Stimulated activated CD8-positive, alpha-beta memory T cell treated with anti-CD3 and anti-CD28 coated beads, Interleukin-12 subunit alpha, Interleukin-12 subunit beta, amount 100 ng/mL, for 1 hour (primary cell): ENCODE measurements at places on chromosomes 1 and 21.

- no peak for DNase-seq
These were observed 8.1 kb downstream of the KRTAP10-1 start for GRCh38 chr21:44531606-44532564.

DNA sequence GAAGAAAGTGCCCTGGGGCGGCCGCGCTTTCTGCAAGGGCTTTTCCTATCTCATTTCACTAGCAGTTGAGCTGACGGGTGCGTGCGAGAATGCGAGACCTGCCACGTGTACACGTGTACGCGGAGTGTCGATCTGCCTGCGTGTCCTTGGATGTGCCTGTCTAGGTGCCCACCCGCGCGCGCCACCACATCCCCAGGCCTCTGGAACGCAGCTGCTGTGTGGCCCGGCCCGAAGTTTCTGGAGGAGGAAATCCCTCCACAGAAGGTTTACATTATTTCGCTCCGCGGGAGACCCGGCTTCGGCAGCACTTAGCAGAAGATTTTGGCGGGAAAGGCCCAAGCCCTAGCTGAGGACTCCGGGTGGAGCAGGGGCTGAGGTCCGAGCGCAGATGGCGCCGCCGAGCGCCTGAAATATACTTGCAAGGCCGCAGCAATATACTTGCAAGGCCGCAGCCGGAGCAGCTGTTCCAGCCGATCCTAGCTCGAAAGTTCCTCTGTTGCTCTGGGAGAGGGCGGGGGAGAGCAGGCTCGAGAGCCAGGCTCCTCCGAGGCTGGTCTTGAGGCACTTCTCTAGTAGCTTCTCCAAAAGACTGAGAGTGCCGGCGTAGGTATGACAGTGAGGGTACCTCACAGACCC, 3.9 kb downstream of the TBX15 start:
- no peak for DNase-seq

DNA sequence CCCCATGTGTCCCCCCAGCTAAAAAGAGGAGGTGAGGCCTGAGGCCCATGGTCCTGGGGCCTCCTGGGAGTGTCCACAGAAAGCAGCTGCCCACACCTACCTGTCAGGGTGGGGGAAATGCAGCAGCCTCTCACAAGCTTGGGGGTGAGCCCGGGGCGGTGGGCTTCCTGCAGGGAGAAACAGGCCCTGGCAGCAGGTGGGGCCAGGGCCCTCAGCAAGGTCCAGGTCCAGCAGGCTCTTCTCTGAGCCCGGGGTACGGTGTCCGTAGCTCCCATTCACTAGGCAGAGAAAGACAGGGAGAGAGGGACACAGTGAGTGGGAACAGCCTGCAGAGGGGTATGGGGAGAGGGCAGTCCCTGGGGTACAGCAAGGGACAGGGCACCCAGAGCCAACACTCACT, 139.0 kb downstream of the GLIS1 start:
- no peak for DNase-seq

DNA sequence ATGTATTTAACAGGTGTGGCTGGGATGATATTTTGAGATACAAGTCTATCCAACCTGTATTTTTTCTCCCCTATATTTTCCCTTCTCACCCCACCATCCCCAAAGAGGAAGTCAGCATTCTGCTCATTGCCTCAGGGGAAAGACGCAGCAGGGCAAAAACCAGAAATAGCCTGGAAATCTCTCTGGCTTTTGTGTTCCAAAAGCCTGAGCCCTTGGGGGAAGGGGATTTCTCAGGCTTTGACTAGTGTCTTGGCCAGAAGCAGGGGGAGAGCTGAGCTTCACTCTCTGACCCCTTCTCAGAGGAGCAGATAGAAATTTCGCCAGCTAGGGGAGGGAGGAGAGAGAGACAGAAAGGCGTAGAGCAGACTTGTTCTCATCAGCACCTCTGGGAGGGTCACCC, 244.7 kb downstream of the RRAGC start:
- DNase-seq, result no peak

- DNase-seq, result no peak
These were observed at the start of gene CROCC for GRCh38 chr1:16921391-16922185. Gene CROCC, plus strand, starts transcription at chr1:16921931. Its CDS starts 88 bp downstream, at chr1:16922019.

- no peak for DNase-seq
These were observed 37.2 kb downstream of the KCNJ6 start for GRCh38 chr21:37878946-37879660.

DNA sequence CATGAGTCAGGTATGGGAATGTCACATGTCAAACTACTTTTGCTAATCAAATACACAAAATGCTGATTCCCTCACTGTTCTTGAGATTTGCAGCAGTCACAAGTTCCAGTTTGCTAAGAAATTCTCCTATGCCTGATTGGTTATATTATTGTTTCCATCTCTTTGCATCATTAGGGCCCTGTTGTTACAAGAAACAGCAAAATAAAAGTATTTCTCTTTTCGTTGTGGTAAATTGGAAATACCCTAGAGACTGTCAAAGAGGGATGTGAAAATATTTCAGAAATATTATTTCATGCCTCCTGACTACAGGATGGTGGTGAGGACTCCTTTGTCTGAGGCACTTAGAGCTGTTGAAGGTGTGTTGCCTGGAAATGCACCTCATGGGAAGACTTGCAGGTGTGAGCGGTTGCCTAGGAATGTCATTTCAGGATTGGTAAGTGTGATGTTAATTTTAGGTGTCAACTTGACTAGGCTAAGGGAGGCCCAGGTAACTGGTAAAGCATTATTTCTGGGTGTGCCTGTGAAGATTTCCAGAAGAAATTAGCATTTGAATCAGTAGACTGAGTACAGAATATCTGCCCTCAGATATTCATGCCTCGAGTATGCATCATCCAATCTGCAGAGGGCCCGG, 117.4 kb downstream of the ROR1 start:
- no peak for DNase-seq

- no peak for DNase-seq
These were observed 36.0 kb downstream of the OVAAL start for GRCh38 chr1:180594723-180595122.

- DNase-seq, result no peak
These were observed 25.4 kb upstream of the TCEA3 start for GRCh38 chr1:23449958-23450357.

GRCh38 chr1:165456861-165457260, 11.9 kb upstream of the RXRG start:
- DNase-seq, result no peak

- no peak for DNase-seq
These were observed 297.0 kb upstream of the SNX7 start for GRCh38 chr1:98364544-98364943.

DNA sequence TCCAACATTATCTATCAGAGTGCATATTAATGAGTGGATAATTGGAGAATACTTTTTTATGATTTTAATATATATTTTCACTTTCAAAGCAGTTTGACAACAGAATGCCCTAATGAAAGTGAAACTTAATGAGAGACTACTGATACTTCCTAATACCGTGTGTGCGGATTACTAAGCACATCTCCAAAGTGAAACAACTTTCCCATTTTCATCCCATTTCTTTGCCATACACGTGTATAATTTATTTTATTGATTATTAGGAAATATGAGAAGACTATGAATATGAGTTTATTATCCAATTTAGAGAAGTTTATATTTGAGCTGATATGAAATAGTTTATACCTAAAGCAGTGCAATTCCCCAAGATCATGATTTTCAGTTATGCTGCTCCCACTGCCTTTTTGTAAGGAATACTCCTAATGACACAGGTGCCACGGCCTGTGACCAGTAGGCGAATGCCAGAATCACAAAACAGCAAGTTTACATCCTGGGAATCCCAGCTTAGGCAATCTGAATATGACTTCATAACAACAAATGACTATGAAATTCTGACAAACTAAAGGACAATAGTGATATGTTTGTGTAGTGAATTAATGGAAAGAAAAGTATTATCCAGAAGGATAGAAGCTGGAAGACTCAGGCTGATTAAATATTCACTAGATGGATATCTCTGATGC, 202.9 kb downstream of the NCAM2 start:
- no peak for DNase-seq

DNA sequence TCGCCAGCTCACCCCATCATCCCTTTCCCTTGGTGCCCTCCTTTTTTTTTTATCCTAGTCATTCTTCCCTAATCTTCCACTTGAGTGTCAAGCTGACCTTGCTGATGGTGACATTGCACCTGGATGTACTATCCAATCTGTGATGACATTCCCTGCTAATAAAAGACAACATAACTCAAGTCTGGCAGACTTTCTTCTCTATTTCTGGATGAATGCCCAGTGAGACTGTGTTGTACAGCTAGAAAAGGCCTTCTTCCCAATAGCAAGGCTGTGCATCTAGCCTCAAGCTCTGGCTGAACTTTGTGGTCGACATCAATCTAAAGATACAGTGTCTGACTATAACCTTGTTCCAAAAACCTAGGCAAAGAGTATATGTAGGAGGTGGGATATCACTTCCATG, 6.4 kb downstream of the IL24 start:
- no peak for DNase-seq

DNA sequence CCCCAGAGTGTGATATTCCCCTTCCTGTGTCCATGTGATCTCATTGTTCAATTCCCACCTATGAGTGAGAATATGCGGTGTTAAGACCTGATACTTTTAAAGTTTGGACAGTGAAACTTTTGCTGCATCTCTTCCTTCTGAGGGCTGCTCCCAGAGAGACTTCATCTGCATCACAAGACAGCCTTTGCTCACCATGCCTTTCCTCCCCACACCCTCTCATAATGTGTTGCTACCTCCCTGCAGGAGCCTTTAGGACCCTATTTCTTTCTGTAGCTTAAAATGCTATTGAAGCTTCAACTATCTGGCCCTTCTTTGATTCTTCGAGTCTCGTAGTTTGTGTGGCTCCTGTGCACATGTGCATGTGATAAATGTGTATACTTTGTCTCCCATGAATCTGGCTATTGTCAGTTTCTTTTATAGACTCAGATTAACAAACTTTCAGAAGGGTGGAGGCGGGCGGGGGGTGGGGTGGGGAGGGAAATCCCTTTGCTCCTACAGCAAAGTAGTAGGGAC, 23.7 kb downstream of the LEPR start:
- no peak for DNase-seq

GRCh38 chr1:36553591-36554322, 71.0 kb upstream of the CSF3R start:
- peak; percentile 38 for DNase-seq

DNA sequence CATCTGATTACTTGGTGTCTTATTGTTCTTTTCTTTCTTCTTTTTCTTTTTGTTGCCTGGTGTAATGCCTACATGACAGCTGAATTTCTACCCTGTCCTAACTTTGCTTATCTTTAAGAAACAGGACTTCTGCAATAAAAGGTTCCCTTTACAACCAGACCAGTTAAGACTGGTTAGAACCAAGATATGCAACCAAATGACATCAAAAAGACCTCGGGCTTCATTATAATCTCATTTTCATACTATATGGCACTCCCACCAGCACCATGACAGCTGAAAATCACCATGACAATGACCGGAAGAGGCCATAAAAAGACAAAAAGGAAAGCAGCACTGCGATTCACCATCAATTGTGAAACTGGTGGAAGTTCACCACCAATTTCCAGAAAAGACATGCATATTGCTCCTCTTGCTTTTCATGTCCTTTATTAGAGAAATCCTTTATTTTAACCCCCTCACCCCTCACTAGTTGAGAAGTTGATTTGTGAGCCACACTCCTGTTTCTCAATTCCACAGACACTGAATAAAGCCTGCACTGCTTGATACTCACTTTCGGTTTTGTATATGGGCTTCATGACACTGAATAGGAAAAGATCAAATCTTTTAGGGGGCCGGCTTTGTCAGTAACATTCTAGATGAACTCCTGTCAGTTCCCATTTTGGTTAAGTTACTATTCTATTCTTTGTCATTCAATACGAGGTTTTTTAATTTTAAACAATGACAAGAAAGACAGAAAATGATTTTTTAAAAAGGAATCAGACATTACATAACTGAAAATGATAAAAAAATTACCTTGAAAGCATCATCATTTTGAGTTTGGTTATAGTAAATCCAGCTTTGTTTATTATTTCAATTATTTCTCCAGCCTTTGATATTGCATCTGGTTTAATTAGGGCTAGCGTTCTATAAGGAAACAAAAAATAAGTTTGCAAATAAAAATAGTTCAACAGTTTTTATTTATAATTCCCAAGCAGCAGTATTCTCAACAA, 58.1 kb downstream of the NME7 start:
- no peak for DNase-seq

DNA sequence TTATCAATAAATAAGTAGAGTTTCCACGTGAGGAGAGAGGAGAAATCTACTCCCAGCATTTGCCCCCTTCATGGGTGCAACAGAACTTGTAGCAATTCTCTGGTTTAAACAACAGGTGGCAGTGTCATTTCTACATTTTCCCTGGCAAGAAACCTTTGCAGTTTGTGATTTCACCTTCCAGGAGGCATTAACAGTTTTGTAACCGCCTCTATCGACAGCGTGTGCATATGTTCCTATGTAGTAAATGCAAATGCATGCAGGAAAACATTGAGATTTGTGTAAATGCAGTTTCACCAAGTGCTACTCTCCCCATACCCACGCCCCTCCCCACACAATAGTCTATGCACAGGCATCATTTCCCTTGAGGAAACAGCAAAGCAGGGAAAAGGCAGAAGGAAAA, 494.7 kb downstream of the SMYD3 start:
- no peak for DNase-seq

- no peak for DNase-seq
These were observed 27.7 kb upstream of the IL19 start for GRCh38 chr1:206742719-206743383.

DNA sequence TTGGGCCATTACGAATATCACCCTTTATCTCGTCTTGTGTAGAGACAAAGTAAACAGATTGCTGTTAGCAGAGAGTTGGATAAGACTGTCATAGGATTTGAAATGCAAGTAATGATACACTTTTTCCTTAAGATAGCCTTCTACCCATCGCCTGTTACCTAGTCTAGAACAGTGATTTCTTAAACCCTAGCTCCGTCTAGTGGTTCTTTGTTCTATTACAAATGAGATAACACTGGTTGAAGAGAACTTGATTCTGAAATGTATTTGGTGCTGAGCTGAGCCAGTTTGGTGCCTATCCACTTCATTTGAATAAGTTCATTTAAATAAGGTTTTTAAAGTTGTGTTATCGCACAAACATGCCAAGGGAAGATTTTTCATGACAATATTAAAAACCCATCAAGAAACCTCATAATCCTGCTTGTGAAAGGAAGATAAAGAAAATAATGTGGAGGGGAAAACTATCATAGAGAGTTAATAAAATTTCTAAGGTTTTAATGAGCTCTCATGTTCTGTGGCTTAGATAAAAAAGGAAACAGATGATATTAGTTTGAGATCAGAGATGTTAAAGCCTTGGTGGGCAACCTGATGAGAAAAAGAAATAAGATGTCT, 1.5 kb upstream of the KCNH1 start:
- no peak for DNase-seq

DNA sequence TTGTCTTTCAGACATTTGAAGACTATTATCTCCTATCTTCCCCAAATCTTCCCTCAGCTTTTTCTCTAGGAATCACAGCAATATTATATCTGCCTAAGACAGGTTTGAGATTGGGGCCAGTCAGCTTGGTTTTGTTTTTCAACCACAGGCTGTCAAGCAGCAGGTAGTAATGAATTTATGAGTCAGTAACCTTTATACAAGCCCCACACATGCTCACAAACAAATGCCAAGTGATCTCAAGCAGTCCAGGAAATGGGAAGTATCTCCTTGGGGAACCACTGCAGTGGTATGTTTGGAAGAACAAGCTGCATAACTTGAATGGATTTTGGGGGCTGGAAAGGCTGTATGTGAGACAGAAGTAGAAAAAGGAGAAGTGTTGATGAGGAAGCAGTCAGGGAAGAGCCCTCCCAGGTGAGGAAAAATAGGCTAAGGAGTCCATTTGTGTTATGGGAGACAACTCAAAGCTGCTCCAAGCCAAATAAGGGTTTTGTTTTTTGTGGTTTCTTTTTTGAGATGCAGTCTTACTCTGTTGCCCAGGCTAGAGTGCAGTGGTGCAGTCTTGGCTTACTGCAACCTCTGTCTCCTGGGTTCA, 2.1 kb downstream of the DHDDS start:
- no peak for DNase-seq

- DNase-seq, result no peak
These were observed 39.8 kb upstream of the ID3 start for GRCh38 chr1:23599125-23599524.
